HEK293T (cell line): ENCODE measurements at places on chromosomes 2 and 18.
A peak's percentile ranks its signal among the peaks of the same experiment; 100 is the strongest.

DNA sequence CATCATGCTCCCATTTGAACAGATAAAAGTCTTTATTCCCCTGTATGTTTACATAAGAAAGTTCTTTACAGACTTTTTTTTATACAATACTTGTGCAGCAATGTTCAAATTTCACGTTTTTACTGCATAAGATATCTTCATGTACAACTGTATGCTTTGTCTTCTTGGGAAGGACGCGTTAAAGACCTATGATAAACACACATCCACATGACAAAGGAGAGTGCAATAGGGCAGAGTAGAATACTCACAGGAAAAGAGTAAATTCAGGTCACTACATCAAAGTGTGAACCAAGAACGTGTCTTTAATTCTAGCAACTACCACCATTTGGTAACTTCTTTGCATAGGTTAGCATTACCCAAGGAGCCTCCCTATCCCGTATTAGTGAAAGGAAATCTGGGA lies 33.7 kb upstream of the NFU1 start:
- DNase-seq = no peak

- no peak for DNase-seq
These were observed 31.4 kb downstream of the FOSL2 start for GRCh38 chr2:28423856-28424605.

DNA sequence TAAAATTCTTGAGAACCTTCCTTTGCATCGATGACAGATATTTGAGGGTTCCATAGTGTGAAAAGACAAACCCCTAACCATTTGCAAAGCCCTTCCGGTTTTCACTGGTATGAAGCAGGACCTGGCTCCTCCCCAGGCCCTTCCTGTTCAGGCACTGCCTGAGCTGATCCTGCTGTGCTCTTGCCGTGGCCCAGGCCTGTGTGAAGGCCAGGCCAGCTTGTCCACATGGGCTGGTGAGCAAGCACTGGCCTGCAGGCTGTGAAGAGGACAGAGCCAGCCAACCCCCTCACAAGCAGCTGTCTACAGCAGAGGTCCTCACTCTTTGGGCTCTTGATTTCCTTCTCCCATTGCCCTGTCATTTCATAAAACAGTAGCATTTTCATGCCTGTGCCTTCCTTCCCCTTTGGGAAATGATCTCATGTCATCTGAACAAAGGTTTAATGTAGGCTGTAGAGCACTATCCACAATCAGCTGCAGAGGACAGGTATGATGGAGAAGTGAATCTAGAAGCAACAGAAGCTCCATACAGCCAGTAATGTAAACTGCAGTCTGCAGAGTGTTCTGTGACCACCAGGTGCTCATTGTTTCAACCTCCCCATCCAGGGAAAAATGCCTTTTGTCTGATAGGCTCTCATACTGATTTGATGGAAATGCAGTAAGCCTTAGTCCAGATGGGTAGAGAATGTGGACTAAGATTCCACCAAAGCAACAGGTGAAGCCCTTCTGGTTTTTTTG lies 19.8 kb downstream of the MPHOSPH10 start:
- no peak for DNase-seq

- DNase-seq = no peak
These were observed 48.5 kb upstream of the HNRNPA3 start for GRCh38 chr2:177164131-177164530.

- DNase-seq = no peak
These were observed 26.6 kb downstream of the SMAD2 start for GRCh38 chr18:47903809-47904208.

- no peak for DNase-seq
These were observed 51.5 kb downstream of the UGP2 start for GRCh38 chr2:63893163-63893562.

DNA sequence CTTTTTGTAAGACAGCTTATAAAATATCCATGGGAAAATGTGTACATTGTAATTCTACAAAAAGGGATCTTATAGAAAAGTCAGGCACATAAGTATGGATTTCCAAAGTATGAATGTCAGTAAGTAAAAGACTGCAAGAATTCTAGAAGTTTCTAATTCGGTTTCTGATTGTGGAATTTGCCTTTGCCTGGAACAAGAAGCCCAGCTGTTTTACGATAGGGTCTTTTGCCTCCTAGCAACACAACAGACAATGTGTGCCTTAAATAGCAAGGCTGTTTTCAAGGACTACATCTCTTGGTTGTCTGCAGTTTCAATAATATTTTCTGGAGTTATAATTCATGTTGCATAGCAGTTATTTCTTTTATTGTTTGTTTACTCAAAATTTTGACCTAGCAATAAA lies 312.9 kb downstream of the MTX2 start:
- DNase-seq = no peak

DNA sequence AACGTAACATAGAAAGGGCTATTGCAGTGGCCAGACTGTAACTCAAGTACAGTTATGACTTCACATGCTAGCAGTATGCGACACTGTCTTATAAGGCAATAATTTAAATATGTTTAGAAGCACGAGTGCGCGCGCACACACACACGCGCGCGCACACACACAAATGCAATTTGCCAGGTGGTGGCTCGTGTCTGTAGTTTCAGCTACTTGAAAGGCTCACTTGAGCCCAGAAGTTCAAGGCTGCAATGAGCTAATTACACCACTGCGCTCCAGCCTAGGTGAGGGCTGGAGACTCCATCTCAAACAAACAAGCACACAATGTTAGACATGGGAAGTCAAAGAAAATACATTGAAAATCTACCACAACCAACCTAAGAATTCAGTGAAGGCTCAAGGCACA lies 103.7 kb downstream of the USP34 start:
- DNase-seq = no peak

DNA sequence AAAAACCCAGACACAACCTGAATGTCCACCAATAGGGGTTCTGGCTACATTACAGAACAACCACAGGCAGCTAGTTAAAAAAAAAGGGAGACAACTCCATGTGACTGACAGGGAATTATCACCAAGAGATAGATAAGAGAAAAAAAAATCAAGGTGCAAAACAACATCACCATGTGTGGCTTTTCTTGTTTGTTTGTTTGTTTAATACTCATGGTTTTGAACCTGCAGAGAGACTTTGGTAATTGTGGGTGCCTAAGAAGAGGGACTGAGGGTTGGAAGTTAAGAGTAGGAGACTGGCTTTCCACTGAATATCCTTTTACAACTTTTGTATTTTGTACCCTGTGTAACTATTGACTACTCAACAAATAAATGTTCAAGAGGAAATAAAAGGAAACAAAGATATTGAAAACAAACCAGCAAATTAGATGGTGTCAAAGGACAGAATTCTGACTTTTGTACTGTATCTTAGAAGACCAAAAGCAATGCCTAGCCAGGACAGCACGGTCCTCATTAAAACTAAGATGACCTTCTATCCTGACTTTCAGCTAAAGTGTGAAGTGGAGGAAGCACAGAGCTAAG lies 22.5 kb upstream of the DNAJC27 start:
- no peak for DNase-seq

DNA sequence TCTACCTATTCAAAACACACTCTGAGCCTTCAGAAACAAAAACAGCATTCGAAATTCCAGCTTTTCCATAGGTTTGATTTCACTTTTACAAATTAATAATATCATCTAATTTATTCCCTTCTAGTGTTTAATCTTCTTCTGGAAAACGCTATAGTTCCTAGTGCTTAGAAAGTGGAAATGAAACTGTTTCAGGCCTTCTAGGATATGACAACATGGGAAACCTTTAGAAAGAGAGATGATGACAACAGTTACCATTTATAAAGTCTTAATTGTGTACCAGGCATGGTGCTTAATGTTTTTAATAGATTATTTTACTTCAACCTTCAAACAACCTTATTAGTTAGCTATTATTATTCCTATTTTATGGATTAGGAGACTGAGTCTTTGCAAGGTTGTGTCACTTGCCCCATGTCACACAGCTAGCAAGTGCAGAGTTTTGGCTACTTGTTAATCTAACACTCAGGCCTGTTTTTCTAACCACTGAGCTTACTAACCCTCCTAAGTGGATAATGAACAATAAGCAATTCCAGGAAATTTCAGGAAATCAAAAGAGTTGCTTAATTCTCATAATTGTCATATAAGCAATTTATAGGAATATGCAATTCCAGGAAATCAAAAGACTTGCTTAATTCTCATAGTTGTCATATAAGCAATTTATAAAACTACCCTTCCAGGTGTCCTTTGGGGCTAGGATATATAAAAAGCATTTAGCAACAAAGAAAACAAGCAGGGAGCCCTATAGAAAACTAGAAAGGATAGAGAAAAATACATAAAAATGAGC lies 206.0 kb downstream of the ZNF521 start:
- DNase-seq = no peak

- DNase-seq = no peak
These were observed 18.4 kb upstream of the SLC20A1 start for GRCh38 chr2:112627060-112628040.

- DNase-seq = no peak
These were observed 18.0 kb downstream of the ZC3H15 start for GRCh38 chr2:186503827-186504606.

- DNase-seq = peak; percentile 42
These were observed 954 bp upstream of the CTDSP1 start for GRCh38 chr2:218398437-218399390.

GRCh38 chr18:79518683-79519128 lies 123.0 kb downstream of the NFATC1 start:
- no peak for DNase-seq

GRCh38 chr18:50879302-50880118 lies 592 bp downstream of the ME2 start:
- peak; percentile 21 for DNase-seq

- no peak for DNase-seq
These were observed 13.2 kb upstream of the ENOSF1 start for GRCh38 chr18:725646-726045.

DNA sequence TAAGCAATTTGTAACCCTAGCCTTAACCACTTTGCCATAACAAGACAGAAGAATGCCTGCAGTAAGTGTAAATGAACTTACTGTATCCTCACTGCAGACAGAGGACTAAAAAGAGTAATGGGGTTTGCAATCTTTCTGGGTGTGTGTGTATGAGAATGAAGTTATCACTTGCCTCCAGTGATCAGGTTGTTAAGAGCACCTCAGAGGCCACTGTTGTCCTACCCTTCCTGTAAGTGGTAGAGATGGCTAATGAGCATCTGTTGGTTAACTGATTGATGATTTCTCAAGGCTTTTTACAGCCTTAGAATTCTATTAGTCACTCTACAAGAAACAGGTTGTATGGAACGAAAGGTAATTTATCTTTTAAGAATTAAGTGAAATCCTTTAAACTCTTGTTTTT lies 27.6 kb upstream of the GTF2A1L start:
- no peak for DNase-seq

GRCh38 chr18:50704357-50704940 lies 115.4 kb downstream of the MRO start:
- DNase-seq = no peak

DNA sequence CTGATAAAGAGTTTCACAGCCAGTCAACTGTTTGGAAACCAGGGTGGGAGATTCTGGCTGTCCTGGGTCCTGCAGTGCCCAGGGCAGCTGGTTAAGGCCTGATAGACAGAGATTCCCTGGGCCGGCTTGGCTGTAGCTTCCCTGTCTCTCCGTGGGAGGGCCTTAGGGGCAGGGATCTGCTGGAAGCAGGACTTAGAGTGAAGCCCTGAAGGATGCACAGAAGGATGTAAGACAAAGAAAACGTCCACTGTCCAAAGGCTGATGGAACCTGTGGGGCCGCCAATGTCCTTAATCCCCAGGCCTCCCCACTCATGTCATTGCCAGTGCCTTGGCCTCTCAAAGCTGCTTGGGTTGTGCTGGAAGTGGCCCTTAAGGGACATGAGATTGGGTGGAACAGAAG lies 33.0 kb downstream of the MROH2A start:
- DNase-seq = no peak

DNA sequence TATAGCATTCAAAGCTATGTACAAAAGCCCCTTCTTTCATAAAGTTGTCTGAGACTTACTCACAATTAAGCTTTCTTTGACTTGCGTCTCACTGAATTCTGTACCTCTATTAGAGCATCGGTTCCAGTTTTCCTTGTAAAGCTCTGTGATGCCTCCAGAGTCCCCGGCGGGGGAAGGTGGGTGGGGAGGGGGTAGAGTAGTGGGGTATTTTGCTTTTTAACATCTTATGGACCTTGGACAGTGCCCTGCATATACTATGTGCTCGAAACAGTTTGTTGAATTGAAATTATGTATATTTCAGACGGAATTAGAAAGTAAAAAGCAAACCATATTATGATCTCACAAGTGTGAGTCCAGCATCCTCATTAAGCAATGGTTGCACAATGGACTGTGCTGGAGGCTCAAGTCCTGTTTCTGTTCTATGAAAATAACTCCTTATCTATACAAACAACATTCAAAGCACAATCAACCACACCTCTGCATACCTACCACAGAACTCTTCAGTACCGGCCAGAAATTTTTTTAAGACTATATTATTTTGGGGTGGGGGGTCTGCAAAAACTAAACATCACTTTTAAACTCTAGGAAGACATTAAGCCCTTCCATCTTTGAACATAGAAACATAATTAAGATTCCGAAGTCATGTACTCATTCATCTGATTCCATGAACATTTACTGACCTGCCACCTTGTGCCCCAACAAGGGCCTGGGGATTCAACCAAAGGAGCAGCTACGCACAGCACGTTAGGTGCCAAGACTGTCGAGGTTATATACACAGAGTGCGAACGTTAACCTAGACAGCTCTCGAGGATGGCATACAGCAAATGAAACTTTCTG lies 908 bp downstream of the STAT1 start:
- DNase-seq = no peak

- no peak for DNase-seq
These were observed 192.2 kb downstream of the ZNF385B start for GRCh38 chr2:179669196-179669595.

DNA sequence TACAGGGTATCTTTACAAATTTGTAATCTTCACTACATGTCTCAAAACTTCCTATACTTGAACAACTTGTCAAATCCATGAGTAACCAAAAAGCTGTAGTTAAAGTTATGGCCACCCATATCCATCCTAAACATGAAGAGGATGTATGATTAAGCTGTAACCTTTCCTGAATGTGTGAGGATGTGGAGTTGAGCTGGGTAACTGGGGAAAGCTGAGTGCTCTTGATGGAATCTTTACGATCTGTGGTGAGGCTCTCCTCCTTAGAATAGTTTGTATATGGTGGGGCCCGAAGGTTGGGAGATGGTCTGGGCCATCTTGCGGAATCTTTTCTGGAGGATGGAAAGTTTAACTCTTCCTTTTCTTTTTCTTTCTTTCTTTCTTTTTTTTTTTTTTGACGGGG lies 29.4 kb downstream of the DPP4 start:
- no peak for DNase-seq

GRCh38 chr2:97728091-97728731 lies 14.8 kb downstream of the ZAP70 start:
- DNase-seq = no peak

DNA sequence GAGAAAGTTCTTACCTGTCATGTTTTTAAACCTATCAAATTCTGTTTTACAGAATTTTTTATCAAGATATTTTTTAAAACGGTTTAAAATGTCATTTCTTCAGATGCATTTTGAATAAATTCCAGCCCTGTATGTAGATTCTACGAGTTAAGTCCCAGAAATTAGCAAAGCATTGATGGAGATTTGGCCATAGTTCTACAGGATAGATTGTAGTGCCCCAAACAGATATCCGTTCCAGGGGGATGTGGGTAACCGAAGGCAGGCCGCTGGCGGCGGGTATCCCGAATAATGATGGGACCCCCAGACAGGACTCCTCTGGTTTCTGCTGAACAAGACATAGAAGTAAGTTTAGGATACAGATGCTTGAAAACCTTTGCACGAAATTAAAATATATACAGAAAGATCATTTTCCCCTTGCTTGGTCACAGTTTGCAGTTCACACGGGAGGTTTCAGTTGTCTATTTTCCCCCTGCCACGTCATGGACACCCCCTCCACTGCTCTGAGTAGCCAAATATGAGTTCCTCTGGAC lies 755 bp downstream of the NOL4 start:
- DNase-seq = no peak

GRCh38 chr2:171479154-171479814 lies 43.0 kb upstream of the CYBRD1 start:
- no peak for DNase-seq
